ENCODE measurements at places on chromosomes 12 and 14.

DNA sequence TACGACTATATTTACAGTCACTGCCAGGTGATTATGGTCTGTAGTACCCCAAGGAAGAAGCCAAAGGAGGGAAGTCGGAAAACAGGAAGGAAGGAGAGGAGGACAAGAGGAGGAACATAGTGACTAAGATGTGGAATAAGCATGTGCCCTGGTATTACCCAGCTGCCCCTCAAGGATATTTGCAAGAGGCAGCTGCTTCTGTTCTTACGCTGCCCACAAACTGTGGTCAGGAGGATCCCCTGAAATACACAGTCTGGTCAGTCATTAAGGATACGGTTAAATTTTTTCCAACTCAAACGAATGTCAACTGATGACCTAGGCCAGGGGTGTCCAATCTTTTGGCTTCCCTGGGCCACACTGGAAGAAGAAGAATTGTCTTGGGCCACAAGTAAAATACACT is 126.5 kb downstream of the CMAS start:
- DNase-seq = no peak

GRCh38 chr12:9033265-9033887 is 44.0 kb downstream of the KLRG1 start:
- DNase-seq = no peak

DNA sequence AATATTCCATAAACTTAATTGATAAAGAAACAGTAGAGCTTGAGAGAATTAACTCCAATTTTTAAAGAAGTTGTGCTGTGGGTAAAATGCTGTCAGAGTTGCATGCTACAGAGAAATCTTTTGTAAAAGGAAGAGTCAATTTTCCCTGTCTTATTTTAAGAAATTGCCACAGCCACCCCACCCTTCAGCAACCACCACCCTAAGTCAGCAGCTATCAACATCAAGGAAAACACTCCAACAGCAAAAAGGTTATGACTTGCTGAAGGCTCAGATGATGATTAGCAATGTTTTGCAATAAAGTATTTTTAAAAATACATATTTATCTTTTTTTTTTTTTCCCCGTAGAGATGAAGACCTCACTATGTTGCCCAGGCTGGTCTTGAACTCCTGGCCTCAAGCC is 6.5 kb upstream of the DRAM1 start:
- DNase-seq = no peak

- no peak for DNase-seq
These were observed 374.7 kb downstream of the KCNH5 start for GRCh38 chr14:62670526-62670925.

DNA sequence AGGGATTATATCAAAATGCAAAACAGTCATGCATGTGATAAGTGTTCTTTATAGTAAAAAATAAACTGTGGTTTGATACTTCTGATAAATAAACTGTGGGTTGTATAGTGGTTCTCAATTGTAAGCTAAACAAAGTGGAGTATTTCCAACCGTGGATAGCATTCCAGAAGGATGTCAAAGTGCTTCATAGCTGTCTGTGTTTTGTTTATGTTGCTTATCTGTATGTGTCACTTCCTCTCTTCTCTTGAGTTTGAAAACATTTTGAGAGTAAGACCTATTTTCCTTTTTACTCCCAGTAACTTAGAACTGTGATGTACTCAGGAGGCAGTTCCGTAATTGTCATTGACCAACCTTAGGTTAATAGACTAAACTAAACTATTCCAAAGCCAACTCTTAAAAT is 415.8 kb downstream of the TMTC2 start:
- DNase-seq = no peak

GRCh38 chr12:44889162-44889561 is 13.0 kb upstream of the NELL2 start:
- no peak for DNase-seq

Measured in stimulated activated CD4-positive, alpha-beta T cell treated with anti-CD3 and anti-CD28 coated beads, Interleukin-15, amount 100 ng/mL, for 1 hour (primary cell).